ENCODE measurements at places on chromosomes 2 and 18. TPM values are rescaled to one million over a fixed set of nuclear protein-coding genes. Genes with fewer than 3 reads are reported as not detected.

TMEM37 gene
- polyA plus RNA-seq = 0.32 TPM

TEX44 gene
- polyA plus RNA-seq = not detected

SLC39A10 gene
- polyA plus RNA-seq = 7.0 TPM

TMEFF2 gene
- not detected for polyA plus RNA-seq

TCF23 gene
- not detected for polyA plus RNA-seq

DSG1 gene
- polyA plus RNA-seq = 3.7 TPM

SCN7A gene
- polyA plus RNA-seq = not detected

- DNase-seq = no peak
Observed at GRCh38 chr2:95342556-95343320, 45.6 kb downstream of the KCNIP3 start.

GRCh38 chr2:226423498-226423960 is 376.1 kb downstream of the IRS1 start:
- DNase-seq = no peak

DNA sequence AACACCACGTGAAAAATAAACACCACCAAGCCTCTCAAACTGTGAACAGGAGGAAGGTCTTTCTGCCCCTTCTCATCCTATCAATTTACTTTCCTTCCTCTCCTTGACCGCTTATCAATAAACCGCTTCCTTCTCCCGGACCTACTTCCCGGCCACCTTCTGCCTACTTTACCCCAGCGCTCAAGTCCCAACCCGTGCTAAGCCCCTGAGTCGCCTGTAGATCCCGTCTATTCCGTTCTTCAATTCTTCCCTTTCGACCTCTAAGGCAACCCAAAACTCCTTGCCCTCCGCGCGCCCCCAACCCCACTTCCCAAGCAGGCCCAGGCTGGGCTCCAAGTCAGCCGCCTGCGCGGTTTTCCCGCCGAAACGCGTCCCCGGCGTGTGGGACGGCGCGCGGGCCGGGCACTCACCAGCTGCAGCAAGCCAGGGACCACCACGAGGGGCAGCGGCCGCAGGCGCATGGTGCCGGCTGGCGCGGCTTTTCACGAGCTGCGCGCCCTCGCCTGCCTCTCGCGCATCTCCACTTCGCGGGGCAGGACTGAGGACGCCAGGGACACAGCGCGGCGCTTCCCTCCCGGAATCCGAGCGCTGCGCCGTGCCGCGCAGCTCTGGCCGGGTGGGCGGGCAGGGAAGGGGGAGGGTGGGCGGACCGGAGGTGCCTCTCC is at the start of gene NXPH2:
Gene NXPH2, minus strand, starts transcription at position 610 of the 665 bp plus-strand sequence. Its CDS starts 149 bp downstream, at position 461.
- DNase-seq = no peak

- no peak for DNase-seq
Observed at GRCh38 chr2:189261916-189262315, 82.4 kb upstream of the COL5A2 start.

DNA sequence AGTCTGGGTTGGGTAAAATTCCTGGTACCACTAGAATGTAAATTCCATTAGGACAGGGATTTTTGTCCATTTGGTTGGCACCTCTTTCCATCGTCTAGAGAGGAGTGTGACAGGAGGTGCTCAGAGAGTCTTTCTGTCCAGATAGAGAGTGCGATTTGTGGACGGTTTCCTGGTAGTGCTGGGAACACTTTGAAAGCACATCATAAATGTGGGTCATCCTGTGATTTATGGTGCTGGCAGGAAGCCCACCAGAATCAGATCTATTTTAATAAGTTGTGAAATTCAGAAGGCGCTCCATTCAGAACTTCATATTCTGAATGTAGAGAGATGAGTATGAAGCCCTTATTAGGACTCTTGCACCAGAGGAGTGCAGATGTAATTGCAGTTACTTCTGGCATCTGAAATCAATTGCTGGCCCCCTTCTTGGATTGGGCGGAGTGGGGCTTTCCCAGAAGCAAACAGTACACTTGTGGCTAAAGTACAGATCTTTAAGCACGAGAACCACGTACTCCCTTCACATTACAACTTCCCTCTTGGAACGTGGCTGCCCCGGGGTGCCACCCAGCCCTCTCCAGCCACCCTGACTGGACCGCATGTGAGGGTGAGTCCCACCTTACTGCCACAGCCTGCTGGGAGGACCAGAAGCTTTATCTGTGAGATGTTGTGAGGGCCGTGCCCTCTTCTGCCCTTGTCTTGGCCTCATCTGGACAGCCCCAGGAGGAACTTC is 243.2 kb downstream of the MYO3B start:
- DNase-seq = no peak

- DNase-seq = no peak
Observed at GRCh38 chr18:36536426-36536825, 238.9 kb downstream of the FHOD3 start.

- DNase-seq = no peak
Observed at GRCh38 chr2:141187075-141187439, 943.8 kb downstream of the LRP1B start.

DNA sequence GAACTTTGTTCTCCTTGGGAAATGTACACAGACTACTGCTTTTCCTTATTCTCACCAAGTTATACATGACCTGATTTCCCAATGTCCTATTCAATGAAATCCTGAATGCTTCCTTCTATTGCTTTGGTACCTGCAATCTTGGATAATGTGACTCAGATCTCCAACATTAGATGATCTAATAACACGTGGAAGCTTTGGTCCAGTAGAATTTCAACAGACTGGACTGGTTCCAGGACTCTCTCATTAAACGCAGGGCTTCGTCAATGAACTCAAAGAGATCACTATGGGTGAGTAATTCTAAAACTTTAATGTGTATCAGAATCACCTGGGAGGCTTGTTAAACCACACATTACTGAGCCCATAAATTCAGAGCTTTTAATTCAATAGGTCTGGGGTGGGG is 413.6 kb upstream of the KCNH7 start:
- no peak for DNase-seq

GRCh38 chr18:46321955-46322354 is 217.8 kb downstream of the HAUS1 start:
- DNase-seq = no peak

DNA sequence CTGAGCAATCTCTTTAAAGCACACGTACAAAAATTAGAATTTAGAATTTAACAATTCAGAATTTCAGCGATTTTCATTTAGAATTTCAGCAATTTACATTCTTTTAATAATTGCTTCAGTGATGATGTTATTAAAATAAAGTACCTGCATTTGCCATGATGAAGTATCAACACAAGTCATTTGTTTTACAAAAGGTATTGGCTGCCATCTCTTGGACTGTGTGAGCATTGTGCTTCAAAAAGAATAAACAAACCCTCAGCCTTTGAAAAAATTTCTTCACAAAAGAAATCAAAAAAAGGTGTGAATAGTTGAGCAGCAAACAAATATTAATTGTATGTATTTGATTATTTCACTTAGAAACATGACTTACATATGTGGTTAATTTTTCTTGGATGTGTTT is 27.1 kb upstream of the ZC3H15 start:
- no peak for DNase-seq

GRCh38 chr18:40851014-40851429 is 1104.0 kb upstream of the PIK3C3 start:
- DNase-seq = no peak

- DNase-seq = no peak
Observed at GRCh38 chr18:21242780-21243401, 859 bp downstream of the GREB1L start.

DNA sequence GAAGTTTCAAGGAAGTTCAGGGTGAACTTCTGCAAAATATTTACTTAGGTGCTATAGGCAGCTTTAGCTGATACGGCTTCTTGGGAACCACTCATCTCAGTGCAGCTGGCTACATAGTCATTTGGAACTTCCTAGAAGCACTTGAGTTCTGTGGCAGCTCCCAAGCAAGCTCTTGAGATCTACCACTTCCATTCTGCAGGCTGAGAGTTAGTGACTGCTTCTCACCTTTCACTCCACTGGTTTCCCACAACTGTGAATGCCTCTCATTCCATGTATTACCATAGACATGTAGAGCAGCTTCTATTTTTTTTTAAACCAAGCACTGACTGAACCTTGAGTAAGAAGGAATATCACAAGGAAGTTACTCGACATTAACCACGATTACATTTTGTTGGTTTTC is 994.1 kb upstream of the ACVR2A start:
- no peak for DNase-seq

DNA sequence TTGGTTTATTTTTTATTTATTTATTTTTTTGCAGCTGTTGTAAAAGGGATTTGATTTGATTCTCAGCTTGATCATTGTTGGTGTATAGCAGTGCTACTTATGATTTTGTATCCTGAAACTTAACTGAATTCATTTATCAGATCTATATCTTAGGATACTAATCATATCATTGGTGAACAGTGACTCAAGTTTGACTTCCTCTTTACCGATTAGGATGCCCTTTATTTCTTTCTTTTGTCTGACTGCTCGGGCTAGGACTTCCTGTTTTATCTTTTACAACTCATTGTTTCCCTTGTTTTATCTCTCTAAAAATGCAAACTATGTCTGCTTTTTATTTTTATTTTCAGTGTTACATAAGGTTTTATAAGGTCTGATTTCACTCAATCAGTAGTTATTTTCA is 23.6 kb downstream of the SP100 start:
- DNase-seq = no peak

- peak; percentile 19 for DNase-seq
Observed at GRCh38 chr2:112941753-112942653, 31.0 kb downstream of the IL37 start.

GRCh38 chr2:10385933-10386773 is 62.0 kb downstream of the ODC1 start:
- DNase-seq = no peak

- DNase-seq = peak; percentile 28
Observed at GRCh38 chr18:58493516-58494253, 135.2 kb downstream of the ALPK2 start.

- DNase-seq = no peak
Observed at GRCh38 chr2:214185546-214185945, 225.3 kb upstream of the VWC2L start.

DNA sequence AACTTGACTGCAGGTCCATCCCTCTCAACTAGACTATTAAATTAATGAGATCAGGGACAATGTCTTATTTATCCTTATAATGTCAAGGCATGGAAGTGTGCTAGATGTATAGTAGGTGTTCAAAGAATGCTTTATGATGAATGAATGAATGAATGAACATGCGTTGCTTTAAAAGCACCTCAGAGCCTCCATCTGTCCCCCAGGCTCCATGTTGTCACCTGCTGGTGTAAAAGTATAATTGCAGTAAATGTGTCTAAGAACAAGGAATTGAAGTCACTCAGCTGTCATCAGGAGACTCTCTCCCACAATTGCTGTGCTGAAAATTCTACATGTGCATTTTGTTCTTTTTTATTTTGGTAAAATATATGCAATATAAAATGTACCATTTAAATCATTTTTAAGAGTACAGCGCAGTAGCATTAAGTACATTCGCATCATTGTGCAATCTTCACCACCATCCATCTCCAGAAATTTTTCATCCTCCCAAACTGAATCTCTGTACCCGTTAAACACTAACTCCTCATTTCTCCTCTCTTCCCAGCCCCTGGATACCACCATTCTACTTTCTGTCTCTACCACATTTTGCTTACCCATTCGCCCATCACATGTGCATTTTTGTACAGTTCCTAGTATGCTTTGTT is 52.6 kb downstream of the GNAL start:
- no peak for DNase-seq
